Fibroblast of skin of right biceps (primary cell): ENCODE measurements at places on chromosomes 6 and 20.

- no peak for DNase-seq
Observed at GRCh38 chr6:13431059-13431656, 56.2 kb downstream of the GFOD1 start.

GRCh38 chr20:61949363-61949713 is 116.3 kb downstream of the TAF4 start:
- DNase-seq, result no peak

DNA sequence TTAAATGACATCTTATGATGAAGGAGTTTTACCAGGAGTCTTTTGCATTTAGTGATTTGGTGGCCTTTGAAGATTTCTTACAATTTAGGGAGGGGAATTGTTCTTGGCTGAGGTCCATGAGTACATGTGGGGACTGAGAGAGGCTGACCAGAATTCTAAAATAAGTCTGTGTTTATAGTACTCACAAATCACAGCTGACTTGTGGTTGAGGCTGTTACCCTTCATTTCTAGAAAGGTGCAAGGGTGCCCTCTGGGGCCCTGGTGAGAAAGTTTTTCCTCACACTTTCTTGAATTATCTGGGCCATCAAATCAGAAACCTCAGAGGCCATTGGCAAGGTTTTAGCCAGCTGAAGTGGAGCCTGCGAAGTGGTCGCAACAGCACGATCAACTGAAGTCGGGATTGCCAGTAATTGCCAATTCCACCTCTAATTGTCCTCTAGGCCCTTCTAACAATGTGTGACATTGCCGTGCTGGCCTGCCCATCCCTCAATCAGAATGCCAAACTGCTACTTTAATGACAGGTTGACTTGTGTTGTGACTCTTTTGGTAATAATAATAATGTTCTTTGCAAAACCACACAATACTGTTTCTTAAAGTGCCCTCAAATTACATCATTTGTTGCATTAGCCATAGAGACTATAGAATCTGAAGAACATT is 221.6 kb downstream of the OGFRL1 start:
- peak; percentile 73 for DNase-seq

GRCh38 chr6:16568128-16568527 is 193.1 kb downstream of the ATXN1 start:
- DNase-seq, result no peak

DNA sequence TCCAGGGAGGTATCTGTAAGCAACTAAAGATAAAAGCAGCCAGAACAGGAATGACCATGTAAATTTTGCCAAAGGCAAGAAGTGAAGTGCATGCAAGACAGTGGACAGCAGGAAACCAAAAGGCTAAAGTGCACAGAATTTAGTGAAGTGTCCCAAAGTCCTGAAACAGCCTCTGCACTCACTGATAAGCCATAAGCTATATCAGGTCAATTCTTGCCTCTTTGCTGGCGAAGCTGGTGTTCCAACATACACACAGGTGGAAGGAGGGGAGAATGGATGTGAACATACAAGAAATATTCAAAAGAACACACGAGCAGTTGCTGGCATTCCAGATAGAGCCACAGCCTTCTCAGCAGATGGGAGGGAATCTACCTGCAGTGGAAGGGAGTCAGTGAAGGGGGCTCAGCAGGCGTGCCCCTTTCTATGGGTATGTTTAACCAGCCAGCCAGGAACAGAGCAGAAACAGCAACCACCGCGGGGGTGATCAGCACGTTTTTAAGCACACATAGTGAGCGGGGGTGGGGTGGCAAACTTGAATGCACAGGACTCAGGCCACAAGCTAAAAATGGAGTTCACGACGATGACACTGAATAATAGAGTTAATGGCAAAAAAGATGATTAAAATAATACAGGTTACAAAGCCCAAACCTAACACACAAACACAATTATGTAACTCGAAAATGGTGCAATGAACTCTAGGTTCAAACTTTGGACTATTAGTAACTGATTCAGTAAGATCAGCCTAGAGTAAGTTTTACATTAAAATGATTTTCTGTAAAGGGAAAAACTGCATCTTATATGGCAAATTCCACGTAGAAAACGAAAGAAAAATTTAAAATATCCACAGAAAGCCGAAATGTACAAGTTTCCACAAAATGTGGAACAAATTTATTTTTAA is 1.2 kb downstream of the ECI2 start:
- peak; percentile 36 for DNase-seq
